Stimulated activated CD8-positive, alpha-beta memory T cell treated with anti-CD3 and anti-CD28 coated beads, Interleukin-4, amount 100 ng/mL, for 4 hours (primary cell): ENCODE measurements at places on chromosomes 11 and 22.

DNA sequence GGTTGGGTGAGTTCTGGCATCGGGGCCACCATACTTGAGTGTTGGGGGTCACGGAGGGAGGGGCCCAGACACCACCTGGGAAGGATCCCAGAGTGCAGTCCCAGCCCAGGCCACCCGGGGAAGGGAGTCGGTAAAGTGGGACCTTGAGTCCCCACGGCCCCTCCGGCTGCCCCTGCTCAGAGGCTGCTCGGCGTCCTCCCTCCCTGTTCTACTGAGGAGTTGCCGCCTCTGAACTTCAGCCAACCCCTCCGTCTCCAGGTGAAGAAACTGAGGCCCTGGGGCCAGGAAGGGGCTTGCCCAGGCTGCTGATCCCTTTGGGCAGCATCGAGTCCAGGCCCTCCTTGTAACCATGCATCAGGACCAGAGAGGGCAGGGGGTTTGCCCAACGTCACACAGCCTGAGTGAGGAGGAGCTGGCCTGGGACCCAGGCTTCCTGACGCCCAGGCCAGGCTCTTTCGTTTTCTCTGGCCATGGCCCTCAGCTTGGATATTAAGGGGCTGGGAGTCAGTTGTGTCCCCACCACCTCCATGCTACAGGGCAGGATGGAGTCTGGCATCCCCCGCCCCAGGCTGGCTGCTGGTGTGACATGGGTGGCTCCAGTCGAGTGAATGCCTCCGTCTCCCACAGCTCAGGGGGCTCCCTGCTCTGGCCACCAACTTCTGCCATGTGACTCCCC is 1.3 kb downstream of the PARVG start:
- no peak for DNase-seq

DNA sequence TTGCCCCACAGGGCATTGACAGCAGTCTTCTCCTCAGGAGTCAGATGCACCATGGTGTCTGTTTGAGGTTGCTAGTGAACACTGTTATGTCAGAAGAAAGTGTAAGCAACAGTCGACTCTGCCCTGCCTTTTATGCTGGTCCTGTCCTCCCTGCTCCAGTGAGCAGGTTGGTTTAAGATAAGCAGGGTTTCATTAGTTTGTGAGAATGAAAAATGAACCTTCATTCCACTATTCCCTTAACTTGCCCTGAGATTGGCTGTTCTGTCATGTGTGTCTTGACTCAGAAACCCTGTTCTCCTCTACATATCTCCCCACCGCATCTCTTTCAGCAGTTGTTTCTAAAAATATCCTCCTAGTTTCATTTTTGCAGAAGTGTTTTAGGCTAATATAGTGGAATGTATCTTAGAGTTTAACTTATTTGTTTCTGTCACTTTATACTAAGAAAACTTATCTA is at the start of gene HBD:
TSS of gene HBD (minus strand) at position 103 of the 454 bp plus-strand sequence. CDS start at position 53, 50 bp downstream.
- DNase-seq: no peak

GRCh38 chr11:27055065-27055682 is 14.6 kb downstream of the BBOX1 start:
- no peak for DNase-seq

- DNase-seq: no peak
These were observed 1248.0 kb upstream of the CNTN5 start for GRCh38 chr11:97772705-97773104.

GRCh38 chr22:46535876-46536536 is 1.4 kb downstream of the CELSR1 start:
- DNase-seq: no peak

- DNase-seq: no peak
These were observed 30.4 kb upstream of the RASL10A start for GRCh38 chr22:29345932-29346331.

GRCh38 chr11:17458268-17458667 is 18.4 kb downstream of the ABCC8 start:
- no peak for DNase-seq

- DNase-seq: no peak
These were observed 382 bp downstream of the IMMP1L start for GRCh38 chr11:31509051-31509428.

DNA sequence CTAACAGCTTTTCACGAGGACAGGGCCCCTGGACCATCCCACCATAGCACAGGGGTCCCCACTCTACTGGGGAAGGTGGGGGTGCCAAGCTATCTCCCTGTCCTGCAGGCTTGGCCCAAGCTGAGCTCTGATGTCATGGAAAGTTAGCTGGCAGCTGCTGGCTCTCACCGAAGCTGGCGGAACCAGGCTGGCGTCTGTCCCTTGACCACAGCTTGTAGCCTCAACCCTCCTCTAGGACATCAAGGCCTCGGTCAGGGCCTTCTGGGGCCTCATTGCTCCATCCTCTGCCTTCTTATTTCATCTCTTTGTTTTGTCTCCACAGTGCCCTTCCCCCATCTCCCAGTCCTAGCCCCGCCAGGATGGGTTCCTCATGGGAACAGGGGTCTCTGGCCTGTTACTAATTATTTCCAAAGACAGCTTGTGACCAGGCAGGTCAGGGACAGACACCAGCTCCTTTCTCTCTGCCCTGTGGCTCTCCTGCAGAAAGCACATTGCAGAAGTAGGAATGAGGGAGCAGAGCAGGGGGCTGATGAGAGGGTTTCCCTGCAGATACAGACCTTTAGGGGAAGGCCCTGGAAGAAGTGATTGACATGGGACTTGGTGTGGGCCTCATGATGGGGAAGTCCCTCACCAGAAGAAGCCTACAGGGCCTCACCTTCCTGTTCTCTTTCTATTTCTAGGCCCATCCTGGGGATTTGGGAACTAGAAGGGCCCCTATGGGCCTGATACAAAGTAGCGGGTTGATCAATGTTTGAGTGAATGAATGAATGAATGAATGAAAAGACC is 97.5 kb upstream of the ALX4 start:
- no peak for DNase-seq

GRCh38 chr22:30485362-30485988 is 13.7 kb upstream of the SEC14L3 start:
- DNase-seq: peak; percentile 61

- DNase-seq: no peak
These were observed 3.2 kb downstream of the CENPM start for GRCh38 chr22:41943661-41944209.

GRCh38 chr11:106218106-106218505 is 140.6 kb downstream of the AASDHPPT start:
- DNase-seq: no peak

DNA sequence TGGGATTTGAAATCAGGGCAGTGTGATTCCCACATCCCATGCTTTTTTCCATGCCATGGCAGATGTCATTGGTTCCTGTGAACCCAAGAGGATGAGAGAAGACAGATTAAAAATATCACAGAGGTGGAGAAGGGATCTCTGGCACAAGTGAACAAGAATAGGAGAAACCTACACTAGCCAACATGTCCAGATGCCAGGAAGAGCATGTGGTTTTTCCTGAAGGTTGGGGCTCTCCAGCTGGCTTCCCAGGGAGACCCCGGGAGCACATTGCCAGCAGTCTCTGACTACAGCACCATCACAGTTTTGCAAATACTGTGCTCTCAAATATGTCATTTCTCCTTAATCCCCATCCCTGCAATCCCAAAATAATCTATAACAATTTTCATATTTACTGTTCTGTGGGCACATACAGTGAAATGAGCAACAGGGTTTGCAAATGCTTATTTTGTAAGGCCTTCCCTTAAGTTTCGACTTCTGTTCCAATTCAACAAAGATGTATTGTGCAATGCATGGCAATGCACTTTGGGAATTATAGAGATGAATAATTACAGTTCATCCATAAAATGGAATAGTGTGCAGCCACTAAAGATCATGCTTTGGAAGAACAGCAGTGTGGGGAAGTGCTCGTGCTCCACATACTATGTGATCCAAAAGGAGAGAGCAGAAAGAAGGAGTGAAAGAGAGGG is 4.8 kb downstream of the ANKK1 start:
- DNase-seq: no peak

DNA sequence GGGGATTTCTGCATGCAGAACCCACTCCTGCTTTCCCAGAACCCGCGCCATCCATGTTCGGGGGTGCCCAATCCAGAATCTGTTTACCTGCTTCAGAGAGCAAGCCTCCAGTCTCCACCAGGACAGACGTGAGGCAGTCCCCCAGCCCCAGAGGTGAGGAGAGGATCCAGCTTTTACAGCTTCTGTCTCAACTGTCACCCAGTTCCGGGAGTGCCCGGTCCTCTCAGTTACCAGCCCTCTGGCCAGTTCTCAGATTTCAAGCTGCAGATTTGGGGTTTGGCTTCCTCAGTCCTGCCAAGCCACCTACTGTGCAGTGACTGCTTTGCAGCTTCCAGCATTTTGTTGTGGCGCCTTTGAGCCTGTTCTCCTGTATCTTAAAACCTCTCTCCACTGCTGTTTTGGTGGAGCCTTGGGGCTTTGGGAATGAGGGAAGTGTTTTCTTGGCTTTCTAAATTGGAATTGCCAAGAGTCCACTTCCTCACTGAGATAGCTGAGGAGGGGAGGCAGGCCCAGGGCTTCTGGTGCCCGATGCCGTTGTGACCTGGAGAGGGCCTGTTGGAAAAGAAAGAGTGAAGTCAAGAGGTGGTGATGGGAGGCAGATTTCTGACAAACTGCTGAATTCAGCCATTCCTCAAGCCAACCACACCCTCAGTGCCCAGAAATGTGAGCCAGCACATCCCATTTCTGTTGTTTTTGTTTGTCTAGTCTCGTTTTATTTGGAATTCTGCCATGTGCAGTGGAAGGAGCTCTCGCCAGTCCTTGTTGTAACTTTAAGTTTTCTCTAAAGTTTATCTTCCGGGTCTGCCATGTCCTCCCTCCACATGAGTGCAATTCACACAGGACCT is 513.4 kb downstream of the TBC1D22A start:
- DNase-seq: no peak

GRCh38 chr22:43377896-43378704 is 33.7 kb upstream of the MPPED1 start:
- no peak for DNase-seq

GRCh38 chr22:26816726-26817125 is 159.3 kb downstream of the MIAT start:
- no peak for DNase-seq

- DNase-seq: no peak
These were observed 9.7 kb downstream of the TEAD1 start for GRCh38 chr11:12683874-12684273.

DNA sequence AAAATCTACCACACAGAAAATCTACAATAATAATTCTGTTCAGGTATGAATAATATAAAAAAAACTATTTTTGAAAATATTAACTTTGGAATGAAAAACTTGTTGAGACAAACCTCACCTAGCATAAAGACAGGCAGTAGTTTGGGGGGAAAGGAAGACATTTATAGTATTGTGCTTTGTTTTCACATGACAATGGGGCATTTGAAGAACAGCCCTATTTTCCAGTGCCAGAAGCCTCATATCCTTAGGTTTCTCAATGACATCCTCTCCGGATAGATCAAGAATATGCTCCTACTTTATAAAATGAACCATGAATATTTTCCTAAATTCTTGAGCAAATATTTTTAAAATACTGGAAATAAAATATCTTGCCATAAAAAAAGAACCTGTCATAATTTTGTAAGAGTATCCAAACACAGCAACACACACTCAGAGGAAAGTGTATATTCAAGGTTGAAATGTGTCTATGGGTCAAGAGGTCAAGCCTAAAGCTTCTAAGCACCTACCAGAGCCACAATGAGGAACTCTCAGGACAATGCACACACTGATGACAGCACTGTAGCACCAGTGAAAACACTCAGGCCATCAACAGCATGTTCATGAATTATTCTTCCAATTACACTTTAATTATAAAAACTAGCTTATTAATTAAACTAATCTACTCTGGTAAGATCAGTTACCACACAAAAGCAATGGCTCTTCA is 68.7 kb downstream of the MRTFA start:
- no peak for DNase-seq

DNA sequence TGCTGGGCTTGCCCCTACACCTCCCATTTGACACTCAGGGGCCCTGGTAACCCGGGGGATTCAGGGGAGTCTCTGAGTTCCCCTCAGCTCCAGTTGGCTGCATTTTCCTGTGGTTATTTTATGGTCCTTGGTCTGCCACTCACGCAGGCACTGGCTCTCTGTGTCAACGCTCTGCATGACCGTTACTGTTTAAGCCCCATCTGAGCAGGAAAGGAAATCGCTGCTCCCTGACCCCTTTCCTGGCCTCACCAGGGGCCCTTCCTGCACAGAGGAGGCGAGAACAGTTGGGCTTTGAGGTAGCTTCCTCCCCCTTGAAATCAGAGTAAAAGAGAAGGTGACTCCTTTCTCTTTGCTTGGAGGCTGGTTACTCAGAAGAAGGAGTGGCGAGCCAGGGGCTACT is 2.4 kb downstream of the C1QTNF4 start:
- DNase-seq: no peak

DNA sequence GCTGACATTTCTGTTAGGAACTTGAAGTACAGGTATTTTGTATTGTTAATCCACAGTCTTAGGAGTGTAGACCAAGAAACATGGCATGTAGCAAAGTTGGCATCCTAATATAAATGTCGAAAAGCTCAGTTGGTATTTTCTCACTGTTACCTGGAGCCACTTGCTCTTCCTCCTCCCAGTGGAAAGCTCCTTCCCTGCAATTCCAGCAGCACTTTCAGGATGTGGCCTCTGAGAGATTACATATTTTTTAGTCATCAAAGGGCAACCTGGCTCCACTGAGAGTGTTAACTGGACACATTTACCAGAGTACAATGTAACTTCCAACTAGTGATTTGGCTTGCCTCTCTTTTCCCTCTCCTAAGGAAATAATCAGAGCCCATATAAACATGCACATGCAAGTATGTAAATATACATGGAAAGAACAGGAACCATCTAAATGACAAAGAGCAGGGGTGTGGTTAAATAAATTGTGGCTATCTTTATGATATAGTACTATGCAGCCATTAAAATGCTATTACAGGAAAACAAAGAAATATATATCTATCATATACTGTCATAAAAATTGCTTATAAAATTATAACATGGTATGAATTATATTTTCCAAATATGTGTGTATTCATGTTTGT is 14.3 kb upstream of the EED start:
- no peak for DNase-seq

- no peak for DNase-seq
These were observed 101.8 kb upstream of the CTSC start for GRCh38 chr11:88439356-88439755.

GRCh38 chr11:93220078-93220477 is 22.3 kb upstream of the SLC36A4 start:
- DNase-seq: no peak

DNA sequence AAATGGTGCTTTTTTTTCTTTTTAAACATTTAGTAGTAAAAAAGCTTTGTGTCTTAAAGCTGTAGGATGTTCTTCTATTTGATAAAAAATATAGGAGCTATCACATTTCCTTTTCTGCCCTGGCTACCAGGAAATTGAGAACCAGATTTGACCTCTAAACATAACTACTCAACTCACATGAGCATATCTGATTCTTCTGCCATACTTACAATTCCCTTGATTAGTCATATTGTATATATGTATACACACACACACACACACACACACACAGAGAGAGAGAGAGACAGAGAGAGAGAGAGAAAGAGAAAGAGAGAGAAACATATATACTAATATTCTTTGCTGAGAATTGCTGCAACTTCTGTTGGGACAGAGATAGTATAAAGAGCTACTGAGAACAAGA is 23.0 kb upstream of the GDPD4 start:
- no peak for DNase-seq
